MM.1S (cell line): ENCODE measurements at places on chromosomes 6 and 20.

- no peak for DNase-seq
Measured at GRCh38 chr20:44064501-44065400, 122.2 kb downstream of the JPH2 start.

GRCh38 chr6:48486373-48486772, 375.4 kb upstream of the PTCHD4 start:
- DNase-seq = no peak

- DNase-seq = no peak
Measured at GRCh38 chr20:62131560-62132320, 9.5 kb downstream of the LSM14B start.

DNA sequence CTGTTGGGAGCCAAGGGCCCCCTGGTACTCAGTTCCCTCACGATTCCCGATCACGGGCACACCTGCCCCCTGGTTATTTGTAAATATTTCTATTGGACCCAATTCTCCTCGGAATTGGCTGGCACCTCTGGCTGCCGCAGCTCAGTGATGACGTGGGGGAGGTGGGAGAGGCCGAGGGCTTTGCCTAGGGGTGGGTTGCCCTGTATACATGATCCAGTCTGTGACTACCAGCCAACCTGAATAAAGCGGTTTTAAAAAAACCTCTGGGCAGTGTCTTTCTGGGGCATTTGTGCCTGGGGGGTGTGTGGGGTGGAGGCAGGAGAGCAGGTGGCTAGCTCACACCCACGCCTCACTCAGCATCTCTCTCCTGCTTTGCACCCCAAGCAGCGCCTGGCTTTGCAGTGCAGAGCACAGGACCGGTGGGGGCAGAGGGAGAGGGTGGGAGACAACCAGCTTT, 42.2 kb downstream of the VSTM2L start:
- DNase-seq = no peak

DNA sequence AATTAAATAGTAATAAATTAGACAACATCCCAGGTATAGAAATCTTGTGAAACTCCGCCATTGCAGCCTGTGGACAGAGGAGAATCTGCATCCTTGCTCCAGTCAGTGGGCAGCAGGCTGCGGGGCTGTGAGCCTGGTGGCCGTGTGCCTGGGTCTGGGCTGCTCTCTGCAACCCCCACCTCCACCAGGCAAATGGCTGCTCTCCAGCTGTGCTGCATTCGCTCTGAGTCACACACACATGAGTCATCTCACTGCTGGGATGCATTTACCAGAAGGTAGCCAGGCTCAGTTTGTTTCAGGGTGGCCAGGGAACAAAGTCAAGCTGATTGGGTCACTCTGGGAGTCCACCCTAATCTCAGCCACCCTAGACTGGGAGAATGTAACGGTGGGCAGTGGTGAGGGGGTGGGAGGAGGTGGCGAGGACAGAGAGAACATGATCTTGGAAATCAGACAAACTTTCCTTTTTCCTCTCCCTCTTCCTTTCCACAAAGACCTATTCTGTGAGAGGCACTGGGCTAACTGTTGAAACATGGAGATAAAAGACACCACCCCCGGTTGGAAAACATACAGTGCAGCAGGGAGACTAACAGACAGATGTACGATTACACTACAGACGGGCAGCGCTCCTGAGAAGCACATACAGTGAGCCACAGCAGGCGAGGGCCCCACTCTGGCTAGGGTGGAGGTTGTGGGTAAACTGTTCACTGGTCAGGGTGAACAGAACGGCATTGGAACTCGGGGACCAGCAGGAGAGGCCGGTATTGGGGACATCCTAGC, 59.2 kb downstream of the TRAM2 start:
- no peak for DNase-seq

DNA sequence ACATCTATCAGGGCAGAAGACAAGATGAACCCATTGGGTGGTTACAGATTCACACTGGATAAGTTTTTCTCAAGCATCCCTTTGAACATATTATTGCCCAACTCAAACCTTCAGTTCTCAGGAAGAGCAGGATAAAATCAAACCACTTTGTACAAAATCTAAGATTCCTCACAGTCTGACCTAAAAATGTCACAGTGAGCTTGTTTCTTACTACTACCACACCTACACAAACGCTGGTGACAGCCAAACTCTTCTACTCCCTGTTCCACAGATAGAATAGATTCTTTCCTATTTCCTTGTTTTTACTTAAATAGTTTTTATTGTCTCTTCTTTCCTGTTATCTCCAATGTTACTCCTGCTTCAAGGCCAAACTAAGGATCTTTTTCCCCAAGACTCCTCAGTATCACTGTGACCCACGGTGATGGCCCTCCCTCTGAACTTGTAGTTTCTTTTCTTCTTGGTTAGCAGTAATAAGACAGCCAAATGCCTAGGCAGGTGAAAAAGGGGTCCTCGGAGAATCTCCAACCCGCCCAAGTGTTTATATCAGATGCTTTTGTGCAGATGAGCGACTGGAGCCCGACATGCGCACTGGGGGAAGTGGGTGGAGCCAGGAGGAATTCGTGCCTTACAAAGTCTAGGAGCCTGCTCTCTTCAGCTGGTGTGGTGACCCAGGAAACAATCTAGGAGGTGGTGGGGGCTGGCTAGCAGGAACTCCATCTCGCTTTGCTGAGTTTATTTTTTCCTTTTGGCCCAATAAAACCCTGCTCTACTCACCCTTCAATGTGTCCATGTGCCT, 53.4 kb downstream of the SEL1L2 start:
- DNase-seq = no peak

DNA sequence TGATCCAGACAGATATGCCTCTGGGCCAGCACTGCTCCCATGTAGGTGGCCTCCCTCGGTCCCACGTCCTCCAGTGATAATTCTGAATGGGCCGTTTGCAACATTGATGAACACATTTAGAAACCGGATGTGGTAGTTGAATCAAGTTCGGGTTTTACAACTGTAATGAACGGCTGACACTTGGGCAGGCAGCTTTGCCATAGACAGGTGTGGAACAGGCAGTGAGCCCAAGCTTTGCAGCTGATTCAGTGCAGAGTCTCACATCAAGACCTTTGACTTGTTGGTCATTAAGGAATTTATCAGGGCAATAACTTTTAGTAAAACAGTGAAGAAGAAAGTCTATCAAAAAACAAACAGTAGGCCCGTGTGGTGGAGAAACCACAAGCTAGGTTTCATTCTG, 466.6 kb upstream of the AGPAT4 start:
- DNase-seq = peak; percentile 72

DNA sequence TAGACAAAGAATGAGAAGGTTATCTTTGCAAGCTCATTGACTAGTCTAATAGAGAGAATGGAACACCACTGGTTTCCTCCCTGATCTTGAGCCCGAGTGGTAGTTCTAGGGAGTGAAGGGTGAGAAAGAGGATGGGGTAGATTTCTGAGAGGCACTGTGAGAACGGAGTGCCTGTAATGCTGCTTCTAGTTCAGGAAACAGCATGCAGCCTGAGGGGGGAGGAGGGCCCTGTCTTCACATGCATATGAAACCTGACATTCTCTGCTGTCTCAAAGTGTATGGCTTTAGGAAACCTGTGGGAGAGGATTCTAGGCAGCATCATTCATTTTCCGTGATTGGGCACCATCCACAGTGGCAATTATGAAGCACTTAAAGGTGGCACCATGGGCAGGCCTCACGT, 259.4 kb upstream of the MAN1A1 start:
- no peak for DNase-seq

- DNase-seq = peak; percentile 37
Measured at GRCh38 chr6:142155895-142156757, 9.1 kb downstream of the VTA1 start.

DNA sequence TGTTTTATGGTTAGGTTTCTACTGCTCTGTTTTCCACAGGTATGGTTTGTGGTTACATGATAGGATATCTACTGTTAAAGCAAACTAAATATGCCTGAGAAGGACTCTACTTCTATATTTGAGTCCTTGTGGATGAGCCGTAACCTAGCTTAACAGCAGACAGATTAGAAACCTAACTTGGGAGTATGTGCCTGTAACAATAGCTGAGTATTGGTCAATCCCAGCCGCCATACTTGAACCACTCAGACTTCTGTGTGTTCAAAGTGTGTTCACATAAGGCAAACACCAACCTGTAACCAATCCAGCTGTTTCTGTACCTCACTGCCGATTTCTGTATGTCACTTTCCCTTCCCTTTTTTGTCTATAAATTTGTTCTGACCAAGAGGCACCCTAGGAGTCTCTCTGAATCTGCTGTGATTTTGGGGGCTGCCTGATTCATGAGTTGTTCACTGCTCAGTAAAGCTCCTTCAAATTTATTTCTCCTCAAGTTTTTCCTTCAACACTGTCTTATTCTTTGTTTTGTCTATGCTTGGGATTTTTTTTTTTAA, 37.1 kb downstream of the PHF3 start:
- DNase-seq = no peak

GRCh38 chr20:8930726-8931125, 138.2 kb upstream of the PLCB4 start:
- DNase-seq = no peak

GRCh38 chr20:35009665-35010328, 54.1 kb downstream of the MYH7B start:
- no peak for DNase-seq

GRCh38 chr6:34992376-34992775, 103.3 kb downstream of the ANKS1A start:
- no peak for DNase-seq

- no peak for DNase-seq
Measured at GRCh38 chr6:102229271-102229670, 835.8 kb downstream of the GRIK2 start.

- no peak for DNase-seq
Measured at GRCh38 chr6:86456821-86457220, 480.5 kb upstream of the HTR1E start.

GRCh38 chr20:2402271-2402980, 21.7 kb downstream of the TGM6 start:
- DNase-seq = no peak

GRCh38 chr20:64165866-64166600, 1.8 kb downstream of the MYT1 start:
- no peak for DNase-seq

- peak; percentile 75 for DNase-seq
Measured at GRCh38 chr6:145735356-145736165, at the start of gene EPM2A. Gene EPM2A, minus strand, starts transcription at chr6:145735520. Its CDS starts 22 bp downstream, at chr6:145735498.

DNA sequence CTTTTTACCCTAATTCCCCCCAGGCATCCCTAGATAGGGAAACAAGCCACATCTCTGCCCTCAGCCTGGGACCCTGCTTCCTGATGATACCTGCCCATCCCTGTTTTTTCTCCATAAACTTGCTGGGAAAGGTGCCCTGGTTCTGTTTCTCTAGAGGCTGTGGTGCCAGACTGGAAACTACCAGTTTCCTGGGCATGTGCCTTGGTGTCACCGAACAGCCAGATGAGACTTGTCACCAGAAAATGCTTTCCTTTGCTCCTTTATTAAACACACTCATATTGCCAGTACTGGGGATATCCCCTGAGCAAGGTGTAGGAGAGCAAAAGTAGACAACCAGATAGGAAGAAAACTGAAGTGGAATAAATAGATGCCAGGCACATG, 16.8 kb downstream of the SRSF3 start:
- no peak for DNase-seq

- DNase-seq = no peak
Measured at GRCh38 chr6:72890671-72891070, 268.8 kb downstream of the KCNQ5 start.

DNA sequence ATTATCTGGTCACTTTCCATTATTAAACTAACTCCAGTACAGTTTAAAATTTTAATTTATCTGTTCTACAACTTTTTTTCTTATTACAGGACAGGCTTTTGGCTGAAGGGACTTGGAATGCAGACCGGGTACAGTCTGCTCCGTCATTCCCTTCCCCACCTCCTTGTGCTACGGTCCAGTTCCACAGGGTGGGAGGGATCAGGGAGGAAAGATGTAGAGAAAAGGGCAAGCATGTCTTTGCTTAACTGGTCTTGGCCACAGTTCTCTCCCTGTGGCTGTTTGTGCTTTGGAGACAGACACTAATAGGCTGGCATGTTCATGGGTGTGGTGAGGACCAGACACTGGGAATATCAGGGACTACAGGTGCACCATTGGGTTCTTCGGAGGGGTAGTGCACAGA, 12.1 kb upstream of the RGS17 start:
- DNase-seq = no peak

DNA sequence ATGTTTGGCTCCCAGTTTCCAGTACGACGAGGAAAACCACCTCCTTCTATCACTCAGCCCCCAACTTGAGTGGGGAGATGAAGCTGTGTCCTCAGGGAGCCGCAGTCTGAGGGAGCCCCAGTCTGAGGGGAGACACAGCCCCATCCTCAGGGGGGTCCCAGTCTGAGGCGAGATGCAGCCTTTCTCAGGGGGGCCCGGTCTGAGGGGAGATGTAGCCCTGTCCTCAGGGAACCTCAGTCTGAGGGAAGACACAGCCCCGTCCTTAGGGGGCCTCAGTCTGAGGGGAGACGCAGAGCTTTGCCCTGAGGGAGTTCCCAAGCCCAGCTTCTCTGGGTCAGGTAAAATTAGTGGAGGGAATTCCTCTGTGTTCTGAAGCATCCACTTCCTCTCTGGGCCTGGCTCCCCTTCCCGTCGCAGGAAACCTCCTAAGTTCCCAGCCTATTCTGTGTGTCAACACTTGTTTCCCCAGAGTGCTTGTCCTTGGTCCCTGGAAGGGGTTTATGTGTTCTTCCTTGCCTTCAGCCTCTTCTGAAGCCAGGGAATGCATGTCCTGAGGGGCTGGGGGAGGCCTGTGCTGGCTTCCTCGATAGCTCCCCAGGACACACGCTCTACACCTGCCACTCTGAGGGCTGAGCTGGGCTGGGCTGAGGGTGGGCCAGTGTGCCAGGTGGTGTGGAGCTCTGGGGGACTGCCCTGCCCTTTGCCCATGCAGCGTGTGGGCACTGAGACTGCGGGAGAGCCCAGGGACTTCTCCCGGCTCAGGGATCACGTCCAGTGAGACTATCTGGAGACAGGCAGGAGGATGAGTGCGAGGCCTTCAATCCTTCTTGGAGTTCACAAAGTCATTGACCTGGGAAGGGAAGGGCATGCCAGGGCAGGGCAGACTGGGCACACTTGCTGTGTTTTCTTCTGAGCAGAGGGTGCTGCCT, 55.4 kb downstream of the VEGFA start:
- no peak for DNase-seq

GRCh38 chr20:8722277-8722928, 346.5 kb upstream of the PLCB4 start:
- DNase-seq = peak; percentile 65

GRCh38 chr6:87637106-87637505, 47.2 kb downstream of the ORC3 start:
- DNase-seq = no peak

GRCh38 chr6:25447570-25447929, 168.4 kb downstream of the CARMIL1 start:
- no peak for DNase-seq

GRCh38 chr6:40626886-40627285, 39.7 kb upstream of the LRFN2 start:
- no peak for DNase-seq

- peak; percentile 84 for DNase-seq
Measured at GRCh38 chr20:6575912-6576401, 191.5 kb upstream of the BMP2 start.

- no peak for DNase-seq
Measured at GRCh38 chr20:47314647-47315338, 41.7 kb downstream of the ZMYND8 start.

- no peak for DNase-seq
Measured at GRCh38 chr6:72669324-72669723, 47.5 kb downstream of the KCNQ5 start.

GRCh38 chr6:11732036-11732631, 46.5 kb downstream of the ADTRP start:
- DNase-seq = peak; percentile 61

GRCh38 chr6:109166673-109167072, 71.4 kb downstream of the CEP57L1 start:
- DNase-seq = no peak
